Naive thymus-derived CD8-positive, alpha-beta T cell (primary cell): ENCODE measurements at places on chromosomes 7 and 10. TPM values are rescaled to one million over a fixed set of nuclear protein-coding genes. Genes with fewer than 3 reads are reported as not detected.

DNA sequence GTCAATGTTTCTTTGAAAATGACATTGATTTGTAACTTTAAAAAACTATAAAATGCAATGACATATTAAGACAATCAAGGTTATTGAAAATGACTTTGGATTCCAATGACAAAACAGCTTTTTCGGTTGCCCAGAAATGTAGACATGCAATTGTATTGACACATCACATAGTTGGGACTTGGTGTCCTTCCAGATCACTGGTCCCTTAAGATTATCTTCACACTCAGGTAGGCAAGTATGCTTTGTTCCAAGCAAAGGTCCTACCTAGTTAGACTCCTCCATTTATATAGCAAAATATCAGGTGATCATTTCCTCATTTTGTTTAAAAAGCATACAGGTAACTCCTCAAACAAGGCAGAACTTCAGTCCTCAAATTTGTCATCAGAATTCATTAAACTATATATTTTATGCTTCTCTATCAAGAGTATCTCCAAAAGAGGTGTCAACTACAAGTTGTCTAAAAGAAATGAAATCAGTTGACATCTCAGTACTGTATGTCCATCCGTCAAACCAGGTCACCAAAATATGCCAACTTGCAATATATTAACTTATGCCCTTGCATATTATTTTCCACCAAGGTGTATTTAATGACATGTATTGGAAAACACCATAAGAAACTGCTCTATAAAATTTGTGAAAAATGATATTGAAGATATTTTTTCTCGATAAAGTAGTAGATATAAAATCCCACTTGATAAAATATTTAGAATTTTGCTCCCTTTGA, 64.6 kb downstream of the TSPAN12 start:
- no peak for DNase-seq

GRCh38 chr7:51973939-51974338, 657.3 kb upstream of the COBL start:
- no peak for DNase-seq

GRCh38 chr10:35127289-35127891, 744 bp downstream of the CREM start:
- peak; percentile 60 for DNase-seq

GRCh38 chr7:73746378-73746777, 7.8 kb upstream of the ABHD11 start:
- DNase-seq: no peak

Gene HYAL4
- total RNA-seq: not detected

Gene DCLRE1A
- 4.5 TPM for total RNA-seq

Gene UCMA
- total RNA-seq: not detected

Gene ZNF775
- total RNA-seq: 5.9 TPM

Gene IDI2
- not detected for total RNA-seq

Gene ADARB2
- not detected for total RNA-seq
